ENCODE measurements at places on chromosomes 12 and 14.

DNA sequence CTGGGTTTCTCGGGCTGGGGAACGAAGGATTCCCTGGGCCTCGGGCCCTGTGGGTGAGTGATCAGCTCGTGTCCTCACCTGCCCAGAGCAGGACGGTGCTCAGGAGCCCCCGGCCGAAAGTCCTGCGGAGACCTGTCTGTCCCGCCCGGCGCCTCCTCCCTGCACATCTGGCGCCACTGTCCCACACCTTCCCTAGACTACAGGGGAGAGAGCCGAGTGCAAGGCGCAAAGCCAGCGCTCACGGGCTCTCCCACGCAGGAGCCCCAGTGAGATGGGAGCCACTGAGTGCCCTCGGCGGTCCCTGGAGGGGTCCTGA lies 13.1 kb upstream of the TEX22 start:
- H3K4me3 ChIP-seq, result no peak overlapping the region
- H3K27me3 ChIP-seq, result no peaks in the 10 kb centered on the region
- H3K27ac ChIP-seq, result no peak overlapping the region
- peaks cover 45% of the 10 kb centered on the region for H3K4me1 ChIP-seq
- no peak for DNase-seq

GRCh38 chr12:42180990-42181596 lies 36.4 kb upstream of the GXYLT1 start:
- no peak overlapping the region for H3K27ac ChIP-seq
- no peak for DNase-seq
- H3K36me3 ChIP-seq, result peaks cover 7% of the 10 kb centered on the region
- no peaks in the 10 kb centered on the region for H3K27me3 ChIP-seq
- no peaks in the 10 kb centered on the region for H3K4me1 ChIP-seq

DNA sequence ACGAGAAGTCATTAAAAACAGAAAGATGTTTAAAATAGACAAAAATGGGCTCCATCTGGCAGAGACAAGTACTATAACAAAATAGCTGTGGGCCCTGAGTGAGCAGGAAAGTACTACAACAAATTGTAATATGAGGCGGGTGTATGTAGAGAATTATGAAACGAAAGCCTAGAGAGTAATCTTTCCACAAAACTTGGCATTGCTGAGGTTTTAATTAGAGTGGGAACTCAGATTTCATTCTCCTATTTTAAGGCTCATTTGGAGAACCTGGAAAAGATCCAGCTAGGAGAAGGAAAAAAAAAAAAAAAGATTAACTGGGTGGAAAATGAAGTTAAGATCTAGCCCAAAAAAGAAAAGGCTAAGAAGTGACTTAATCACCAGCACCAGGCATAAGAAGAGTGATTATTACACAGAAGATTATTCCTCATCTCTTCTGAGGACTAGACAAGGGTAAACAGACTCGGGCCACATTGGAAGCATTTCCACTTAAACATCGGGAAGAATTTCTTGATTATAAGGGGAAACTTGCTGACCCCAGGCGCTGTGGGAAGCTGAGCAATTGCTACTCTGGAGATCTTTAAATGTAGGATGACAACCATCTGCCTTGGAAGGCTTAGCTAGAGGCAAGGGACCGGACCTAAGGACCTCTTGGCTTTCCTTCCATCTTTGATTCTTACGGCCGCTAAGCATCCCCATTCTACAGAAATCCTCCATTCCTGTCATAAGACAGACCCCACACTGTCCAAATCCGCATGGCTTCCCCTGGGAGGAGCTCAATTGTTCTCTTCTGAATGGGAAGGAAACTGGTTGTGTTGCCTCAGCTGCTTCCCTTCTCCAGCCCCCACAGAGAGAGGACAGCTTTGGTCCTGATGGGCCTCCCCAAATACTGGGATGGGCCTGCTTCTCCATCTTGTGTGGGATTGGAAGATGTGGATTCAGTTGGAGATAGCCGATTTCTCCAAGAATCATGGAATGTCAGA lies 40.6 kb downstream of the IGF1 start:
- no peak overlapping the region for H3K27ac ChIP-seq
- H3K27me3 ChIP-seq, result no peaks in the 10 kb centered on the region
- no peaks in the 10 kb centered on the region for H3K36me3 ChIP-seq
- no peaks in the 10 kb centered on the region for H3K4me1 ChIP-seq

DNA sequence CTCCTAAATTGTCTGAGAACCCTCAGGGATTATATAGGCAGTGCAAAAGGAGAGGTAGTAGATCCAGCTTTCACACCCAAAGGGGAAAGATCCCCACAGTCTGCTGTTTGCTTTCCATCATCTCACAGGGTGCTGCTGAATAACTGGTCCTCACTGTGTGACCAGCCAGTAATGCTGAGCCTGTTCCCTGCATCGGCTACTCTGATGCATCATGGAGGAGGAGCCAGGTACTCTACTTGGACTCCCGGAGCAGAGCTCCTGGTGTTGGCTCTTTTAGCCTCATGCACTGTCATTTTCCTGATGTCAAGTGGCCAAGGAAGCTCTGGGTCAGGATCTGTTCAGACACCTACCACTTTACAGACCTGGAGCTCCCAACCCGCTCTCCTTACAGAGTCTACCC lies 127.4 kb upstream of the ATF1 start:
- DNase-seq, result no peak
- no peaks in the 10 kb centered on the region for H3K27me3 ChIP-seq
- H3K4me1 ChIP-seq, result peaks cover 32% of the 10 kb centered on the region
- H3K36me3 ChIP-seq, result peaks cover 2% of the 10 kb centered on the region
- no peak overlapping the region for H3K4me3 ChIP-seq

DNA sequence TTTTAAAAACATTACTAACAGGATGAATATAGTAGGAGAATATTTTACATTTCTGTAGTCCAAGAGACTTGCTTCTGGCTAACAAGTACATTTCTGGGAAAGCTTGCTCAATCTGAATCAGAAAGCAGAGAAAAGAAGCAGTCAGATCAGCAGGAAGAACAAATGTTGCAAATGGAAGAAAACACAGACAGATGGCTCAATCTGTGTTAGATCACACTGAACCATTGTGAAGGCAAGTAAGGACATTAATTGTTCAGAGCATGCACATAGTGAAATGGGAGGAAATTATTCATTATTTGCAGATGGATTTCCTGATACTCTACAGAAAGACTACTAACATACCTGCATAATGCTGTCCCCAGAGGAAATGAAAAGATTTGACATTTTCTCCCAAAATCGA lies 65.2 kb upstream of the CNOT2 start:
- no peak for DNase-seq
- H3K36me3 ChIP-seq, result no peaks in the 10 kb centered on the region
- no peak overlapping the region for H3K4me3 ChIP-seq
- H3K27me3 ChIP-seq, result no peaks in the 10 kb centered on the region
- H3K4me1 ChIP-seq, result no peaks in the 10 kb centered on the region

DNA sequence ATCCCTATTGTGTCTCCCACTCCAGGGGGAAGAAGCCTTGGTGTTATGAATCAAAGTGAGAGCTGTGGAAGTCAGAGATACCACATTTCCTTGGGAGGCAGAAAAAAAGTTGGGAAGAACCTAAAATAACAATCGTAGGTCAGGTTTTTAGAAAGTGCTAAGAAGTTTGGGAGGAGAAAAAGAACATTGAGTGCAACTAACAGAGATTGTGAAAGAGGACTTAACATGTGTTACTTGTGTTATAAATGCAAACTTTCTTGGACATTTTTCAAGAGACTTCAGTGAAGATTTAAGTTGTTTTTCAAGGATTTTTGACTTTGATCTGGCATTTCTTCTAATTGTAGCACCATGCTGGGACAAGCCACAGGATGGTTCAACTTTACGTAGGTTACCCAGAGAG lies 7.8 kb upstream of the ERP27 start:
- H3K4me3 ChIP-seq, result no peak overlapping the region
- peaks cover 51% of the 10 kb centered on the region for H3K4me1 ChIP-seq
- H3K36me3 ChIP-seq, result peaks cover 40% of the 10 kb centered on the region
- H3K27me3 ChIP-seq, result no peaks in the 10 kb centered on the region
- H3K27ac ChIP-seq, result peak overlapping the region; percentile 59

DNA sequence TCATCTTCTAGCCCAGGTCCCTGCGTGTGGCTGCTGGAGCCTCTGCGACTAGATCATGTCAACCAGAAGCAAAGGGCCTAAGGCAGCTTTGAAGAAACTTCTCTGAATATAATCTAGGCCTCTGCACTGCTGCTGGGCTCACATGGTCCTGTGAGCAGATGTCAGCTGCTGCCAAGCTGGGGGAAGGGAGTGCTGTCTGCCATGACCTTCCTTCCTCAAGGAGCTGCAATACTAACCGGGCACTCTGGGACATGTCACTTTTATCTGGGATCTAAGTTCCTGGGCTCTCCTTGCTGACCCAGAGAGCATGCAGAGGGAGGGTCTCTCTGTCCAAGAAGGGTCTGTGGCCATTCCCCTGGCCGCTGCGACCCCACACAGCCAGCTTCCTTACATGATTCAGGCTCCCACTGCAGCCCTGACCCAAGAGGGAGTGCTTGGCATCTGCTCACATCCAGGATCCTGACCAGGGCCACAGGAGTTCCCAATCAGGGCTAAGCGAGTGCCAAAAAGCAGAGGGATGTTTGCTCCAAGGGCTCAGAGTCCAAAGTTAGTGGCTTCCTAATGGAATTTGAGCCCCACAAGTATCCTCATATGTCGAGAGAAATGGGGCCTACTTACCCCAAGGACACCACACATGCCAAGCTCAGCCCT lies 74.0 kb downstream of the PLEKHG3 start:
- no peaks in the 10 kb centered on the region for H3K36me3 ChIP-seq
- H3K27ac ChIP-seq, result no peak overlapping the region
- H3K4me3 ChIP-seq, result no peak overlapping the region
- no peak for DNase-seq
- no peaks in the 10 kb centered on the region for H3K27me3 ChIP-seq
- no peaks in the 10 kb centered on the region for H3K4me1 ChIP-seq

GRCh38 chr12:1403417-1403816 lies 191.0 kb downstream of the FBXL14 start:
- no peaks in the 10 kb centered on the region for H3K4me1 ChIP-seq
- H3K36me3 ChIP-seq, result peaks cover 1% of the 10 kb centered on the region
- H3K27ac ChIP-seq, result no peak overlapping the region

DNA sequence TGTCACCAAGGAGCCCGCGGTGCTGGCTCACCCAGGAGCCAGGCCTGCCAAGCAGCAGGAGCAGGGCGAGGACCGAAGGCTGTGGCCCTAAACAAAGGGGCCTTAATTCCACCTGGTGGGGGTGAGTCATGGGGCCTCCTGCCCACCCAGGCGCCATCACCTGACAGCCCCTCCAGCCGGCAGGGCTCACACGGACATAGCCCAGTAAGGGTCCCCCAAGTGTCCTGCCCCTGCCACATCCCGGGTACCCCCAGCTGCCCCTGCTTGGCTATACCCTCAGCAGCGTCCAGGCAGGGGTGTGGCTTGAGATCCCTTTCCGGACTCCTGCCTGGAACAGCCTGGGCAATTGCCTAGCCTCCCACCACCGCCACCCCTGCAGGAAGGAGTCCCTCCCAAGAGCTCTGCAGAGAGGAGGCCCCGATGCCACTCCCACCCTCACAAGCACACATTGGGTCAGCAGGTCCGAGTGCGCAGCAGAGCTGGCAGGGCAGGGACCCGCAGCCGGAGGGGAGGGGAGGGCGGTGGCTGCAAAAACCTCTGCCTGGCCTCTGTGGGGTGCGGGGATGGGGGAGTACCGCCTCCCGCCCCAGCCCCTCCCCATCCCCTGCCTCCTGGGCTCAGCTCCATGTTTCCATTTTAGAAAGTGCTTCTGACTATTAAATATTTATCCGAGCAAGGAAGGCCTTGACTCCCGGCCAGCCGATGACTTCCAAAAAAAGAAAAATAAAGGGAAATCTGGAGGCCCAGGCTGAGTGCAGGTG lies 4.6 kb downstream of the AHNAK2 start:
- H3K27me3 ChIP-seq, result no peaks in the 10 kb centered on the region
- H3K27ac ChIP-seq, result peak overlapping the region; percentile 96
- peak; percentile 89 for DNase-seq
- H3K4me3 ChIP-seq, result peak overlapping the region; percentile 31
- peaks cover 90% of the 10 kb centered on the region for H3K4me1 ChIP-seq

DNA sequence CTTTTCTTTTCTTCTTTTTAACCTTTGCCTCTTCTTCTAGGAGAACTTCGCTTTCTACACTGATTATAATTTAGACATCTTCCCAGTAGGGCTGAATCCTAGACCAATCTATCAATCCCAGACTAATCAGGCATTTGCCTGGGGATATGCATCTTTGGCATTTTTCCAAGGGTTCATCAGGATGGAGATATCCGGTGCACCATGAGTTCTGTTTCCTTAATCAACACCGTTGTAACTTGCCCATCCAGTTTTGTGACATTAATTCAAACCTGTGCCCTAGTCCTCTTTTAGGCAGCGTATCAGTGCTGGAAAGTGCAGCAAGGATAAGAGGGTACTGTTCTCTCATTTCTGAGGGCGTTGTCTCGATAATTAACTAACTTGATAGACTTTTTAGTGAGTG lies 617 bp upstream of the MGP start:
- peak overlapping the region; percentile 40 for H3K4me3 ChIP-seq
- no peaks in the 10 kb centered on the region for H3K36me3 ChIP-seq
- H3K27ac ChIP-seq, result peak overlapping the region; percentile 81
- H3K27me3 ChIP-seq, result no peaks in the 10 kb centered on the region
- no peak for DNase-seq

DNA sequence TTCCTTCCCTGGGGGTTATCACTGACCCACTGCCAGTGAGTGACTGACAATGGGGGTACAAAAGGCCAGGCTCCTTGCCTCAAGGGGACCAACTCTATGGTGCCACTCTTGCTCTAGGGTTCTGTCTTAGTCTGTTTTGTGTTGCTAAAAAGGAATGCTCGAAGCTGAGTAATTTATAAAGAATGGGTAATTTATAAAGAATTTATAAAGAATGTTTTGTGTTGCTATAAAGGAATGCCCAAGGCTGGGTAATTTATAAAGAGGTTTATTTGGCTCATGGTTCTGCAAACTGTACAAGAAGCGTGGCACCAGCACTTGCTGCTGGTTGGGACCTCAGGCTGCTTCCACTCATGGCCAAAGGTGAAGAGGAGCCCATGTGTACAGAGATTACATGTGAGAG lies 15.8 kb upstream of the RASSF8 start:
- H3K27me3 ChIP-seq, result no peaks in the 10 kb centered on the region
- H3K27ac ChIP-seq, result no peak overlapping the region
- no peak for DNase-seq
- H3K4me3 ChIP-seq, result no peak overlapping the region

GRCh38 chr12:9107542-9107873 lies 8.2 kb downstream of the A2M start:
- H3K36me3 ChIP-seq, result no peaks in the 10 kb centered on the region
- no peak overlapping the region for H3K27ac ChIP-seq
- H3K4me1 ChIP-seq, result no peaks in the 10 kb centered on the region
- no peaks in the 10 kb centered on the region for H3K27me3 ChIP-seq

GRCh38 chr14:32303865-32304264 lies 25.2 kb upstream of the AKAP6 start:
- H3K4me1 ChIP-seq, result no peaks in the 10 kb centered on the region
- DNase-seq, result no peak
- no peak overlapping the region for H3K4me3 ChIP-seq
- H3K36me3 ChIP-seq, result no peaks in the 10 kb centered on the region
- no peaks in the 10 kb centered on the region for H3K27me3 ChIP-seq

Measured in suprapubic skin (tissue), 4 donors.